Liver (tissue), 10 donors: ENCODE measurements at places on chromosomes 1 and 21. TPM values are rescaled to one million over a fixed set of nuclear protein-coding genes. Genes with fewer than 3 reads are reported as not detected.

- no peaks in the 10 kb centered on the region for H3K4me1 ChIP-seq
- no peak overlapping the region for H3K27ac ChIP-seq
- no peak overlapping the region for H3K4me3 ChIP-seq
- no peaks in the 10 kb centered on the region for H3K36me3 ChIP-seq
These were observed 167.9 kb upstream of the ZC3H12A start for GRCh38 chr1:37306461-37306860.

Gene RCSD1
- 15.0 TPM for total RNA-seq

GRCh38 chr1:78165816-78166215 lies 120.0 kb downstream of the GIPC2 start:
- H3K27me3 ChIP-seq = no peaks in the 10 kb centered on the region
- H3K27ac ChIP-seq = no peak overlapping the region
- no peaks in the 10 kb centered on the region for H3K4me1 ChIP-seq
- DNase-seq = no peak
- H3K36me3 ChIP-seq = peaks cover 2% of the 10 kb centered on the region

DNA sequence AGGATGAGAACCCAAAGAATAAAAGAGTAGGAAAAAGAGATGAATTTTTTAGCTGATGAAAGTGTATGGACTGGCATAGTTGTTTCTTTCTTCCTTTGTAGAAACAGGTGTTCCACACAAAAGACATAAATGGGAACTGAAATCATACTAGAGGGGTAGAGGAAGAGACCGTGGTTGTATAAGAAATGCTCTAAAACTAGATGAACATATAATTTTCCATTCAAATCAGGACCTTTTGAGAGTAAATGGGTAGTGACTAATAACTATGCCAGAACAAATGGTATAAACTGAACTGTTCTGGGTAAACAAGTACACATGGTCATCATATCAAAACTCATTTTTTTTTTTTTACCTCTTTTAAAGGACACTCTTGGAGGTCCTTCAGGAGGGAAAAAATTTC lies 344.2 kb downstream of the VAV3 start:
- H3K4me3 ChIP-seq = no peak overlapping the region
- no peak for DNase-seq
- no peaks in the 10 kb centered on the region for H3K4me1 ChIP-seq
- H3K36me3 ChIP-seq = no peaks in the 10 kb centered on the region
- no peak overlapping the region for H3K27ac ChIP-seq
- H3K27me3 ChIP-seq = no peaks in the 10 kb centered on the region

DNA sequence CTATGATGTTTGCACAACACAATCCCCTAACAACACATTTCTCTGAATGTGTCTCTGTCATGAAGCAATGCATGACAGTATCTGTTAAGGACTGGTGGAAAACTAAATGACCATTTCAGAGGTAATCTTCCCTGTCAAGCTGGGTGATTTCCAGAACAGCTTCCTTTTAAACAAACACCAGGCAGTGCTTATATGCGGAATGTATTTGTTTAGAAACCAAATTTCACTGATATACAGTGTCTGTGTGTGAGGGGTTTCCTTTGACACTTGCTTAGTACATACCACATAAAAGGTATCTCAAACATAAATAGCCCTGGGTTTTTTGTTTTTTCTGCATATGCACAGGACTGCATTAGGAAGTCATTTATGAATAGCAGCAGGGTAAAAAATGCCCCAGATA lies 95.6 kb downstream of the TGFBR3 start:
- peaks cover 13% of the 10 kb centered on the region for H3K4me1 ChIP-seq
- no peak overlapping the region for H3K27ac ChIP-seq
- no peaks in the 10 kb centered on the region for H3K36me3 ChIP-seq
- H3K4me3 ChIP-seq = no peak overlapping the region

- peak; percentile 86 for DNase-seq
- no peaks in the 10 kb centered on the region for H3K36me3 ChIP-seq
- no peak overlapping the region for H3K4me3 ChIP-seq
- H3K27ac ChIP-seq = no peak overlapping the region
- H3K27me3 ChIP-seq = no peaks in the 10 kb centered on the region
These were observed 21.5 kb upstream of the LEFTY2 start for GRCh38 chr1:225962440-225962975.

Gene TMEM61
- not detected for total RNA-seq

Gene KRTAP11-1
- total RNA-seq = not detected

- H3K4me1 ChIP-seq = no peaks in the 10 kb centered on the region
- no peak overlapping the region for H3K27ac ChIP-seq
- H3K4me3 ChIP-seq = no peak overlapping the region
- no peak for DNase-seq
- H3K27me3 ChIP-seq = no peaks in the 10 kb centered on the region
- H3K36me3 ChIP-seq = no peaks in the 10 kb centered on the region
These were observed 14.2 kb downstream of the CD101 start for GRCh38 chr1:117015724-117016123.

GRCh38 chr1:184827600-184828368 lies 73.1 kb upstream of the EDEM3 start:
- no peak overlapping the region for H3K27ac ChIP-seq
- H3K27me3 ChIP-seq = no peaks in the 10 kb centered on the region
- H3K4me3 ChIP-seq = no peak overlapping the region
- H3K4me1 ChIP-seq = no peaks in the 10 kb centered on the region
- H3K36me3 ChIP-seq = no peaks in the 10 kb centered on the region

DNA sequence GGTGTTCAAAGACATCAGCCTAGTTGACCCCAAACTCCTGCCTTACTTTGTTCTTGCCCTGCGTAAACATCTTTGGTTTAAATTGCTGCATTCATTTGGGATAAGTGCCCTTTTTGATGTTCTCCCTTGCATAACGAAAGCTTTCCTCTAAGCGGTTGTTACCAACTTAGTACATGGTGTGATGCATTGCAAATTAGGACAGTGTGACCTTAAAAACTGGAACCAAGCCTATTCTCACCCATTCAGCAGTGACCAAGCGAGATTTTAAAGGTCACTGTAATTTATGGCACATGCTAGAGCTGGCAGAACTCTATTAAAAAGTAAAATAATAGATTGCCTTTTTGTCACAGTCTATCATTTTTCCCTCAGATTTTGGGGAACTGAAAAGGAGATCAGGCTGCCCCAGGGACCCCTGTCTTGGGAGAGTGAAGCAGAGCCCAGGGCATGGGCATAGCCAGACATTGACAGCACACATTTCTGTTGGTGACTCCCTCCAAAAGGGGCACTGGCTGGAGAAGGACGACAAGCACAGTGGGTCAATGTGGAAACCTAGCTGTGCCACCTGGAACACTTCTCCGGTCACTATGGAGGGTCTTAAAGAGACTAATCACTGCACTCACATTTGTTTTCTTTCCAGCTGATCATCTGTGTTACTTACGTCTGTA lies 63.9 kb downstream of the KCNK1 start:
- peaks cover 1% of the 10 kb centered on the region for H3K4me1 ChIP-seq
- no peak overlapping the region for H3K27ac ChIP-seq
- no peak for DNase-seq
- H3K27me3 ChIP-seq = no peaks in the 10 kb centered on the region
- no peak overlapping the region for H3K4me3 ChIP-seq

- no peaks in the 10 kb centered on the region for H3K27me3 ChIP-seq
- no peaks in the 10 kb centered on the region for H3K4me1 ChIP-seq
- no peak for DNase-seq
- no peaks in the 10 kb centered on the region for H3K36me3 ChIP-seq
- no peak overlapping the region for H3K27ac ChIP-seq
These were observed 6.6 kb downstream of the ANGPTL1 start for GRCh38 chr1:178864326-178864725.

Gene CNR2
- 0.08 TPM for total RNA-seq

Gene OR2T33
- not detected for total RNA-seq

GRCh38 chr1:53572815-53573173 lies 113.6 kb downstream of the DMRTB1 start:
- H3K4me1 ChIP-seq = no peaks in the 10 kb centered on the region
- no peaks in the 10 kb centered on the region for H3K27me3 ChIP-seq
- H3K36me3 ChIP-seq = no peaks in the 10 kb centered on the region
- H3K27ac ChIP-seq = no peak overlapping the region

Gene SERTAD4
- total RNA-seq = under 0.01 TPM

DNA sequence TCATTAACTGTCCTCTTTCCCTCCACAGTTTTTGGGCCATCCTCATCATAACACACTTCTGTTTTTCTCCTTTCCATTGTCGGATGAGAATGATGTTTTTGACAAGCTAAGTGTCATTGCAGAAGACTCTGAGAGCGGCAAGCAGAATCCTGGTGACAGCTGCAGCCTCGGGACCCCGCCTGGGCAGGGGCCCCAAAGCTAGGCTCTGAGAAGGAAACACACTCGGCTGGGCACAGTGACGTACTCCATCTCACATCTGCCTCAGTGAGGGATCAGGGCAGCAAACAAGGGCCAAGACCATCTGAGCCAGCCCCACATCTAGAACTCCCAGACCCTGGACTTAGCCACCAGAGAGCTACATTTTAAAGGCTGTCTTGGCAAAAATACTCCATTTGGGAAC lies 28.6 kb upstream of the IFNAR1 start:
- DNase-seq = no peak
- no peaks in the 10 kb centered on the region for H3K27me3 ChIP-seq
- no peak overlapping the region for H3K27ac ChIP-seq
- H3K4me3 ChIP-seq = no peak overlapping the region
- no peaks in the 10 kb centered on the region for H3K4me1 ChIP-seq

DNA sequence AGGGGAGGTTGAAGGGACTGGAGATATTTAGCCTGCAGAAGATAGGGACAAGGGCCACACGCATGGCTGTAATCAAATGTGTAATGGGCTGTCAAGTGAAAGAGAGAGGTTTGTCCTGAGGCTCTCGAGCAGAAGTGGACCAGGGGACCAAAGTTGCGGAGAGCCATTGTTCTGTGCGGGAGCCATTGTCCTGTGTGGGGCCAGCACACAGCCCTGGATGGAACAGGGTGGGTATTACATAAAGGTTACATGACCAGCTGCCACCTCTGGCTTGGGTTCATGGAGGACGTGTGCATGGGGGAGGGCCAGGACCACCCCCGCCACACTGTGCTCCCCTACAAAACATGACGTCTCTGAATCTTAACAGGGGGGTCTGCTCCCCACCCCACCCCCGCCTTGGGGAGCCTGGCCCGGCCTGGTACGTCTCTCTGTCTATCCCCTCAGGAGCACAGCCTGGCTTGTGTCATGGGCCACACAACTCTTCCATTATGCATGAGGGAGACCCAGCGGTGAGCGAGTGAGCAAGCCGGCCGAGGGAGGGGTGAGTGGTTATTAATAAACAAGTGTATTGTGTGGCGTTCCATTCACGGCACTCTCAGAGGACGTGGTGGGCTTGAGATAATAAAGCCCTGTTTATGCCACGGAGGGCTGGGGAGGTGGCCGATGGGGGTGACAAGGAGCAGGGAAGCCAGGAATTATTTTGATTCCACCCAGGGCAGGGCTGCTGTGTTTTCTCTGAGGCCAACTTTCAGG lies at the start of gene NFASC:
TSS of gene NFASC (plus strand) at position 703 of the 753 bp plus-strand sequence. CDS start 73,454 bp downstream, outside the sequence.
- no peaks in the 10 kb centered on the region for H3K27me3 ChIP-seq
- H3K27ac ChIP-seq = no peak within 1 kb of the TSS
- no peak for DNase-seq
- no peak within 1 kb of the TSS for H3K4me3 ChIP-seq

Gene INAVA
- total RNA-seq = 0.67 TPM
